Fibroblast of skin of scalp (primary cell): ENCODE measurements at places on chromosomes 5 and 9.

- DNase-seq = no peak
Measured at GRCh38 chr9:135878528-135879236, 28.7 kb downstream of the CAMSAP1 start.

DNA sequence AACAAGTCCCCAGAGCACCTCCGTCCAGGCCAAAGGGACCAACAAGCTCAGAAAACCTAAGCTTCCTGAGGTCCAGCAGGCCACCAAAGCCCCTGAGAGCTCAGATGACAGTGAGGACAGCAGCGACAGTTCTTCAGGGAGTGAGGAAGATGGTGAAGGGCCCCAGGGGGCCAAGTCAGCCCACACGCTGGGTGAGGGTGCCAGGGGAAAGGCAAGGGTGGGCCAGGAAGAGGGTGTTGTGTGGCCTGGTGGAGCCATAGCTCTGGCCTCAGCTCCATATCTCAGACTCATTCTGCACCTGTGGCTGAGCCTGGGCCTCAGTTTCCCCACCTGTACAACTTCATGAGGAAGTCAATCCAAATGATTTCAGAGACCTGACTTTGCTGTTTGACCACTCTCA is 20.7 kb downstream of the CD74 start:
- no peak for DNase-seq

- DNase-seq = no peak
Measured at GRCh38 chr5:145829708-145830361, 5.3 kb downstream of the PRELID2 start.

GRCh38 chr5:55691265-55692105 is 20.6 kb downstream of the SLC38A9 start:
- DNase-seq = peak; percentile 67

- no peak for DNase-seq
Measured at GRCh38 chr5:1348986-1349245, 4.0 kb upstream of the CLPTM1L start.

DNA sequence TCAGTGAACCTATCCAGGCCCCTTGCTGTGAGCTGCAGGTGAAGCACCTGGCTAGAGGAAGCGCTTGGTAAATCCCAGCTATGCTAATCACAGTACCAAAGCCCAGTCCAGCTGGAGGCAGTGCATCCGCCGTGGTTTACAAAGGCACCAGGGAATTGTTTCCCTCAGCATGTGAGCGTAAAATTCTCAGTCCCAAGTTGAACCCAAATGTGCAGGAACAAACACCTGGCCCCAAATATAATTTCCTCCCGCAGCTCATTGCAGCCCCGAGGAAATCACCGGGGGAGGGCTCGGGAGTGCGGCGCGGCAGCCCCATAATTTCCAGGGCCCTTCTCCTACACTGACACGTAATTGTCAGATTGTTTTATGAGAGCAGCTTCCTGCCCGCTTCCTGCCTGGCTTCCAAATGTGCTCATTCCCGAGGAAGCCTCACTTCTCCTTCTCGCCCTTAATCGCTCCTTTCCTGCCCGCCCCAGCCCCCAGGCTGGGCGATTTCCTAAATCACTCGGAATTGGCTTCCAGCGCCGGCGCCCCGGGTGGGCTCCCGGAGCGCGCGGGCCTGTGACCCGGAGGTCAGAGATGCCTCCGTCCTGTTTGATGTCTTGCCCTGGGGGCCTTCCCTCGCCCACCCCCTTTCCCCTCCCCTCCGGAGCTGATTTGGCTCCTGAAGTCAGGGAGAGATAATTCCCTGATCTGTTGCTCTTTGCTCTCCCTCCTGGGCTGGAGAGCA is 134.4 kb downstream of the FGF1 start:
- no peak for DNase-seq
